ENCODE measurements at places on chromosomes 5 and 9. TPM values are rescaled to one million over a fixed set of nuclear protein-coding genes. Genes with fewer than 3 reads are reported as not detected.

- no peak overlapping the region for H3K27ac ChIP-seq
- no peak overlapping the region for H3K4me3 ChIP-seq
- H3K36me3 ChIP-seq, result no peaks in the 10 kb centered on the region
- no peak for DNase-seq
- no peaks in the 10 kb centered on the region for H3K4me1 ChIP-seq
- H3K27me3 ChIP-seq, result no peaks in the 10 kb centered on the region
Measured at GRCh38 chr9:15549611-15550010, 3.2 kb upstream of the CCDC171 start.

Gene SPINK7
- total RNA-seq, result not detected

GRCh38 chr5:148905541-148905940, 79.1 kb downstream of the ADRB2 start:
- no peaks in the 10 kb centered on the region for H3K4me1 ChIP-seq
- H3K4me3 ChIP-seq, result no peak overlapping the region
- H3K27ac ChIP-seq, result no peak overlapping the region

Gene MCC
- 137 TPM for total RNA-seq

DNA sequence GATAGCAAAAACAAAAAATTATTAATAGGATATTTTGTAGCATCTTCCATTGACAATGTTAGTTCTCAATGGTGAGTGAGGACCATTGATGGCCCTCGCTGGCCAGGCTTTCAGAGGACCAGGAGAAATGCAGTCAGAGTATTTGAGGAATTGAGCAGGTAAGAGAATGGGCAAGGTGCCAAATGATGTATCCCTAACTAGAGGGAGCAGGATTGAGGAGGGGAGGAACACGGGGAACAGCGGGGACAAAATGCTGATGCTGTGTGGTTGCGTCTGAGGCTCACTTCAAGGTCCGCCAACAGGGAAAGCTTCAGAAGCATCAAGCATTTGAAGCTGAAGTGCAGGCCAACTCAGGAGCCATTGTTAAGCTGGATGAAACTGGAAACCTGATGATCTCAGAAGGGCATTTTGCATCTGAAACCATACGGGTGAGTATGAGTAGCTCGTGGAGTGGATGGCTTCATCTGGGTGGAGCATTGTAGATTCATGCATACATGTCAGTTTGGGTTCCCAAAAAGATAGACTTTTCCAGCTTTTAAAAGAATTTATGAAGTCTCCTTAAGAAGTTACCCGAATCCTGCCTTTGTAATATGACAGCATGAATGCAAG, 16.2 kb downstream of the SPTAN1 start:
- no peak overlapping the region for H3K27ac ChIP-seq
- no peak overlapping the region for H3K4me3 ChIP-seq
- no peaks in the 10 kb centered on the region for H3K27me3 ChIP-seq
- H3K4me1 ChIP-seq, result no peaks in the 10 kb centered on the region

DNA sequence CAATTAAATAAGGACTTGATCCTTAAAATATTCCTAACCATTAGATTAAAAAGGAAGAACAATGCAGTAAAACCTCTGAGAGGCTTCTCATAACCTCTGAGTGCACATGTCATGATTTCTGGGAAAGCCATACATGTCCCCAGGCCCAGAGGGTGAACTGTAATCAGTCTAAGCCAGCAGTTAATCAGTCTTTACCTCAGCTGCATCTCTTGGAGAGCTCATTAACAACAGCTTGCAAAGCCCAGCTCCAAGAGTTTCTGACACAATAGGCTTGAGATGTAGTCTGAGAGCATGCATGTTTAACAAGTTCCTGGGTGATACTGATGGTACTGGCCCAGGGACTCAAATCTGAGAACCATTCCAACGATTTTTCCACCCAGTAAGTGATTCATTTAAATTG, 392.1 kb downstream of the DNAH5 start:
- H3K4me3 ChIP-seq, result no peak overlapping the region
- H3K4me1 ChIP-seq, result no peaks in the 10 kb centered on the region
- no peaks in the 10 kb centered on the region for H3K36me3 ChIP-seq
- H3K27ac ChIP-seq, result no peak overlapping the region
- no peak for DNase-seq
- no peaks in the 10 kb centered on the region for H3K27me3 ChIP-seq

Gene DMRT3
- not detected for total RNA-seq

DNA sequence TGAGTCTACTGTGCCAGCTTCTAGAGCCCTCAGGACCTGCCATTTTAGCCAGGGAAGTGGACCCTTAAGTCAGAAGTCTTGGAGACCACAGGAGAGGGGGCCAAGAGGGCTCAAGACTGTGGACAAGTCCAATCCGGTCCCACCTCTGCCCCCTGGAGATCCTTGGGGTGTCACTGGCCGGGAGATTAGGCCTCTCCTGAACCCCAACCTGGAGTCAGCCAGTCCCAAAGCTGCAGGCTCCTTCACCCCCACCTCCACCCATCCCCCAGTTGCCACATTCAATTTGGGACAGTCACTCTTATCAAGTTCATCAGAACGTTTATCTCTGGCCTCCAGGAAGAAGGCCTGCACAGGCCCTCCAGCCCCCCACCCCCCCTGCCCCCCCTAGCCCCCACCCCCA, 290 bp downstream of the SLC23A1 start:
- peaks cover 20% of the 10 kb centered on the region for H3K4me1 ChIP-seq
- no peaks in the 10 kb centered on the region for H3K36me3 ChIP-seq
- H3K27me3 ChIP-seq, result no peaks in the 10 kb centered on the region
- no peak for DNase-seq
- H3K27ac ChIP-seq, result no peak overlapping the region

Data from cardiac muscle cell (in vitro differentiated cells and primary cell).